ENCODE measurements at places on chromosomes 2 and 18.

DNA sequence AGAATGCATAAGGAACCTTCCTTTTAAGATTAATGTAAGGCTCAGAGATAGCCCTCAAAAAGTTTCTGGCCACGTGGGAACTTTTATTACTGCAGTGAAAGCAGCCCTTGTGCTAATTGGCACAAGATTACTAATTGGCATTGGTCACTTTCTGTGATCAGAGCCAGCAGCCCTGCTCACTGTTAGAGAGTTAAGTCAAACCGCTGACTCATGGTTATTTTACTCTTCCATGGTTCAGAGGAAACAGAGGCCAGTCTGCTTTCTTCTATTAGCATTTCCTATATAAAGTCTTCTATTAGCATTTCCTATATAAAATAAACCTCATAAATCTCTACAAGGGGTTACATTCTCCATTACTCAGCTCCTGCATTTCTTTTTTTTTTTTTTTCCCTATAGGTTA is 1.5 kb upstream of the SLC35G4 start:
- DNase-seq, result no peak

GRCh38 chr18:23619388-23619881 is 33.1 kb upstream of the NPC1 start:
- DNase-seq, result peak; percentile 5

DNA sequence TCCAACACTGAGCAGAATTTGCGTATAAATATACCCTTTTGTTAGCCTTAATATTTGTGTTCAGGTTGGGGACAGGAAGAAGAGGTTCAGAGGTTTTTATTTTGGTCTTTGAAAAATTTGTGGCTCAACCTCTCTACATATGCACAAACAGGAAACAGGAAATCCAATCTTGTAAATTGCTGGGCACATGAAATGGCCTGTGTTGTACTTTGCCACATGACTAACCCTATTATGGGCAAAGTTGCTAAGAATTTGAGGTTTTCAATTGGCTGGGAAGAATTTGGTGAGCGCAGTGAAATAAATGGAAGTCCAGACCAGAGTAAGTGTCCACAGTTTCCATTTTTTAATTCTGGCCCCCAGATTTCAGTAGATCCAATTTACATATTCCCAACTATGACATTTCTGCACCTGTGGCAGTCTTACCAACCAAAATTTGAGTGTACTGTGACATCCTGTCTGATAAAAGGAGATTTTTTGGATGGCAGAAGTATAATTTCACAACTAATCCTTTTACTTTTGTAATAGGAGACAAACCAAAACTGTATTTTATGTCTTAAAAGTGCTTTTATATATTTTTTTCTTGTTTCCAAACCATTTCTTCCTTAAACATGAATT is 63.6 kb downstream of the COX7A2L start:
- DNase-seq, result no peak

DNA sequence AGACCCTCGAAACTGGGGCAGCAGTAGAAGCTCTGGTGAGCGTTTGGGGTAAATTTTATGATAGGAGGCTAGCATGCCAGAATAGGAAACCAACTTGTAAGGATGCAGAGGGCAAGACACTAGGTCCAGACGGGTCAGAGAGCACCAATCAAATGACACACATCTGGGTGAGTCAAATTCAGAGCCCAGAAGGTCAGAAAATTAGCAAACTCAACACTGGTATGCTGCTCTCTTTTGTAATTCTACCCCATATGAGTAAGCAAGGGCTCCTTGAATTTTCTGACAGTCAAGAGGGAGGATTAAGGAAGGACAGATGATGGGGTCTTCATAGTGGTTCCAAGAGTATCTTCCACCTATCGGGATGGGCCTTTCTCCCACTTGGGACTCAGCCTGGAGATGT is 209.8 kb downstream of the BCL2 start:
- no peak for DNase-seq

- no peak for DNase-seq
These were observed 57.6 kb downstream of the BOLA3 start for GRCh38 chr2:74089816-74090745.

DNA sequence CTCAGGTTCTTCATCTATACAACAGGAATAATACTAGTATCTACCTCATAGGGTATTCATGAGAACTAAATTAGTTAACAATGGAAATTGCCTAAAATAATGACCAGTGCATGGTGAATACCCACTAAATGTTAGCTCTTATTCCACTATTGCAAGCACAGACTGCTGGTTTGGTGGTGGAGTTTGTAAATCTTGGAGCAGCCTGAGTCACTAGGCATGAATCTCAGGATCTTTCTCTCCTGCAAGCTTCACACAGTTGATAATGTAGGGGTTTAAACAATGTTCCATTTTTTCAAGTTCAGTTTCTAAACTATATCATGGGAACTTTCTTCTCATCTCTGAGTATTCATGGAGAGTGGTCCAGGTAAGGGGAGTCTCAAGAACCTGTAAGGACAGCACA is 84.0 kb downstream of the OSR1 start:
- no peak for DNase-seq

DNA sequence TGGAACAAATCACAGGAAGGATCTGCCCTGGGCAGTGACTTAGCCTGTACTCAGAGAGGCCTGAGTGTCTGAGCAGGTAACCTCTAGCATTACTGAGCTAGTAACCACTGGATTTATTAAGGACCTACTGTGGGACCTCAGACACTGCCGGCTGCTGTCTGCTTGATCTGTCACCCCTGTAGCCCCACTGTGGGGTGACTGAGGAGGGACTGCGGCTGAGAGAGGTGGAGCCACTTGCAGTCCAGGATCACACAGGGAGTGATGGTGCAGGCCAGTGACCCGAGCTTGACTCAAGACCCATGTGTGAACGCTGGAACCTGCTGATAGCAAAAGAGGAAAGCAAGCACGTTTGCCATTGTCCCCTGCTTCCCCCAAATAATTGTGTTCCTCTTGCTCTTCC is 15.6 kb downstream of the CHMP1B start:
- DNase-seq, result no peak

DNA sequence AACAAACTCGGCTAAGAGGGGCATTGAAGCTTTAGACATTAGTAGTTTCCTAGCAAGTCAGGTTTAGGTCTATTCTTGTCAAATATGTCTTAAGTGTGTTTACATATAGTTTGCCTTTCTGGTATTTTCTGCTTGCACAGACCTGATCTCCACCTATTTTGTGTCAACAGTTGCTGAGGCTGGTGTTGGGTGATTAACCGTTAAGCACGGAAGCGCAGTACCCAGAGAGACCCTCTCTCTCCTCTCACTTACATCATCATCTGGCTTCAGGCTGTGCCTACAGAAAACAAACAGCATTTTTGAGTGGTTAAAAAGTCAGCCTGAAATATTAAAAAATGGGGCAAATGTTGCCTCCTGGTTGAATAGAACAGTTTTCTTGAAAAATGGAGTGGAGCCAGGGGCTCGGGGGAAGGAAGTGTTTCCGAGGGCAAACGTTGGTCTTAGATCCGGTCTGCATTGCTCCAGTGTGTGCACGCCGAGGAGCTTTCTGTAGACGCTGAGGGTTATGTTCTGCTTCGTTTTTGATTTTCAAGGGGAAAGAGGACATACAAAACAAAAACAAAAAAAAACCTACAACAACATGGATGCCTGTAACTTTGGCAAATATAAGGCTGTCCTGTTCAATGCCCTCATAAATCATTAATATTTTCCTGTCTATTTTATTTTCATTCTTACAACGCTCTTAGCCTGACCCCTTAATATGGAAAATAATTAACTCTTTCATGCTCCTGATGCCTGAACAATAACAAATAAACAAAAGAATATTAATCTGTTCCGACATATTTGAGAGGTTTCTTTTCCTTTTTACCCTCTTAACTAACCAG is 120.8 kb downstream of the MEIS1 start:
- DNase-seq, result no peak

- DNase-seq, result no peak
These were observed 35.9 kb downstream of the PTGR3 start for GRCh38 chr18:75173125-75173432.

GRCh38 chr2:200445284-200445683 is 64.6 kb downstream of the KCTD18 start:
- no peak for DNase-seq
